Right ventricle myocardium superior (tissue), 1 donor: ENCODE measurements at places on chromosomes 5 and 9.

- DNase-seq, result no peak
Measured at GRCh38 chr5:153460421-153460820, 30.0 kb upstream of the GRIA1 start.

GRCh38 chr9:22354699-22355384 is 91.8 kb upstream of the DMRTA1 start:
- no peak for DNase-seq

- DNase-seq, result no peak
Measured at GRCh38 chr9:34572628-34573027, 16.9 kb downstream of the CNTFR start.

DNA sequence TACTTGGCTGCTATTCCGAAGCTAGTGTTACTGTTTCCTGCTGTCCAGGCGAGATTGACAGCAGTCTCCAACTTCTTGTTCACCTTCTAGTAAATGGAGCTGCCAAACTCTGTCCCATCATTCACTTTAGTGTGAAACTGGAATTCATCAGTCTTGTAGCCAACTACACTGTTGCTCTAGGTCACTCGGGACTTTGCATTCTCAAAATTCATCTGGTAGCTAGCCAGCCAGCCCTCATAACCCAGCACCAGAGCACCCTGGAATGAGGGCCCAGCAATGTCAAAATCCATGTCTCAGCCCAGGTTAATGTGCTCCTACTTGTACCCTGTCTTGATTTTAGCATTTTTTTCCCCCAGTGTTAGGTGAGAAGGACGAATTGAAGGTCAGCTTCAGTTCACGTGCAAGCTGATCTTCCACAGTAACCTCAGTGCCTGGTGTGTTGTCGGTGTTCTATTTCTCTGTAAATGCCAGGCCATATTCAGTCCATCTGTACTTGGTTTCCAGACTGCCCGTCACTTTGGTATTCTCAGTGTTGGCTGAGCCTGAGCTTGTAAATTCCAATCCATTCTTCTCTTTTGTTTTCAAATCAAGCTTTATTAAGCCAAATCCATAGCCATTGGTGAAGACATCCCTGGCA is 28.9 kb downstream of the ZNF169 start:
- no peak for DNase-seq

GRCh38 chr5:137072361-137073115 is 426.6 kb downstream of the SPOCK1 start:
- DNase-seq, result no peak

DNA sequence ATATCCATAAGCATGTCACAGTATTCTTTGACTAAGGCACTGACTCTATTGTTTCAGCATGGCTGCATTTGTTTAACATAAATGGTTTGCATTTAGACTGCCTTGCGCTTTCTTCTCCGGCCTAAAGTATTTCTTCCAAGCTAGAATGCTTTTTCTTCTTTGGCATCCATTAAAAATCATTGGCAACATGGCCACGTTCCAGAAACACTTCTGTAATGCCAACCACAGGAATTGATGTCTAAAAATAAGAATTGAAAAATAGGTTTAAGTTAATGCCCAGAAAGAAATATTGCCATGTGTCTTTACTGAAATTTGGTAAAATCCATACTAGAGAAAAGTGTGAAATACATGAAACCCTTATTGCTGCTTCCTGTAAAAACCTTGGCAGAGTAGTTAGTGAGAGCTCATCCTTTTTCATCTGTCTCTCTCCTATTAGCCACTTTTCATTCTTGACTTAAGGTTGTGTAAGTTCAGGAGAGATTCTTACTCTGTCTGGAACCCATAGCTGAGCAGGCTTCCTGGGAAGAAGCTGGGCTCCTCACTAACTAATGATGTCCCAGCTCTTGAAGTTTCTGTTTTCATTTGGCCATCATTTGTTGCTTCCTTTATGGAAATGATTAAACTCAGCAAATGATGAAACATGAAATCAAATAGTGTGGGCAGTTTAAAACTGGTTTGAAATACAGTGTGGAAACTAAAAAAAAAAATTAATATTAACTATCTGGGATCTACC is 58.2 kb upstream of the RPS23 start:
- no peak for DNase-seq

GRCh38 chr9:94923326-94924089 is 197.0 kb downstream of the AOPEP start:
- no peak for DNase-seq

GRCh38 chr5:136780518-136780917 is 415.2 kb upstream of the TRPC7 start:
- no peak for DNase-seq

GRCh38 chr9:85484235-85484634 is 257.5 kb downstream of the AGTPBP1 start:
- DNase-seq, result no peak

DNA sequence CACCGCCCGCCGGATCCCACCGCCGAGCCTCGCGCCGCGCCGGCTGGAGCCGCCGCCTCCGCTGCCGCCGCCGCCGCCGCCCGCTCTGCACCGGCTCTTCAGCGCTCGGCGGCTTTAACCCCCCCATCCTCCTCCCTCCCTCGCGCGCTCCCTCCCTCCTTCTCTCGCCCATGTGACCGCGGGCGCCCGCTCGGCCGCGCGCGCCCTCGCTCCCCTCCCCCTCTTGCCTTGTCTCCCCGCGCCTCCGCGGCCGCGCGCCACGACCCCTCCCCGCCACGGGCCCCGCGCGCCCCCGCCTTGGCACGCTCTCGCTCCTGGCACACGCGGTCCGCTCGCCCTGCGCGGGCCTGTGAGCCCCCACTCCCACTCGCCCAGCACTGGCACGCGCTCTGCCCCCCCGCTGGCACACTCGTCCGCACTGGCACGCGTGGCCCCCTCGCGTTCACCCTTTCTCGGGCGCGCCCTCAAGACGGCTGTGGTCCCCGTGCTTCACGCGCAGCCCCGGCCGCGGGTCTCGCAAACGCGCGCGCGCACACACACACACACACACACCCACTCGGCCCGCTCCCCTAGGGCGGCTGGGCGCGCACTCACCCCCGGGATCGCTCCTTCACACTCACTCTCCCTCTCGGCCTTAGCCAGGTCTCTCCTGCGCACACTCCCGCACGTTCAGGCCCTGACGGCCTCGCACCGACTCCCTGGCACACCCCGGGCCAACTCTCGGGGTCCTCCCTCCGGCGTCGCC is at the start of gene CNTFR:
TSS of gene CNTFR (minus strand) at position 89 of the 745 bp plus-strand sequence. CDS start 20,743 bp downstream, outside the sequence.
- peak; percentile 71 for DNase-seq

GRCh38 chr5:173721601-173722232 is 105.3 kb upstream of the BOD1 start:
- DNase-seq, result no peak
